Muscle of arm (tissue), 14 donors: ENCODE measurements at places on chromosomes 11 and 22. TPM values are rescaled to one million over a fixed set of nuclear protein-coding genes. Genes with fewer than 3 reads are reported as not detected.

Gene SLC5A1
- polyA plus RNA-seq = 2.1 TPM

Gene OR51E2
- polyA plus RNA-seq = 0.93 TPM

Gene CABP4
- polyA plus RNA-seq = not detected

Gene EFCAB6
- 1.4 TPM for polyA plus RNA-seq

Gene MRGPRE
- not detected for polyA plus RNA-seq

Gene CTTN
- 92.6 TPM for polyA plus RNA-seq

Gene POLA2
- polyA plus RNA-seq = 52.6 TPM

Gene OR56A1
- polyA plus RNA-seq = not detected

Gene FAM180B
- 2.6 TPM for polyA plus RNA-seq

Gene IL10RA
- 5.1 TPM for polyA plus RNA-seq

Gene BTBD18
- 0.30 TPM for polyA plus RNA-seq

Gene C11orf91
- not detected for polyA plus RNA-seq

Gene EIF1AD
- 20.3 TPM for polyA plus RNA-seq

Gene EIF4G2
- polyA plus RNA-seq = 716 TPM

Gene ZP1
- not detected for polyA plus RNA-seq

Gene GNAZ
- polyA plus RNA-seq = 5.2 TPM

Gene MCHR1
- 0.30 TPM for polyA plus RNA-seq

Gene OR51B4
- not detected for polyA plus RNA-seq

Gene SLC5A12
- polyA plus RNA-seq = 0.68 TPM

Gene OR10A2
- polyA plus RNA-seq = not detected

Gene SAA1
- not detected for polyA plus RNA-seq

Gene LRRC4C
- polyA plus RNA-seq = 1.9 TPM

Gene CASP4
- 78.6 TPM for polyA plus RNA-seq
